CD4-positive, alpha-beta T cell treated with Interleukin-17A for 4 hours (primary cell): ENCODE measurements at places on chromosomes 7 and 10.
A peak's percentile ranks its signal among the peaks of the same experiment; 100 is the strongest.

GRCh38 chr10:89280508-89280907 is 21.3 kb upstream of the IFIT2 start:
- DNase-seq = no peak

GRCh38 chr7:8536431-8536830 is 103.0 kb downstream of the NXPH1 start:
- DNase-seq = no peak

GRCh38 chr10:50936335-50936734 is 50.9 kb upstream of the A1CF start:
- no peak for DNase-seq

DNA sequence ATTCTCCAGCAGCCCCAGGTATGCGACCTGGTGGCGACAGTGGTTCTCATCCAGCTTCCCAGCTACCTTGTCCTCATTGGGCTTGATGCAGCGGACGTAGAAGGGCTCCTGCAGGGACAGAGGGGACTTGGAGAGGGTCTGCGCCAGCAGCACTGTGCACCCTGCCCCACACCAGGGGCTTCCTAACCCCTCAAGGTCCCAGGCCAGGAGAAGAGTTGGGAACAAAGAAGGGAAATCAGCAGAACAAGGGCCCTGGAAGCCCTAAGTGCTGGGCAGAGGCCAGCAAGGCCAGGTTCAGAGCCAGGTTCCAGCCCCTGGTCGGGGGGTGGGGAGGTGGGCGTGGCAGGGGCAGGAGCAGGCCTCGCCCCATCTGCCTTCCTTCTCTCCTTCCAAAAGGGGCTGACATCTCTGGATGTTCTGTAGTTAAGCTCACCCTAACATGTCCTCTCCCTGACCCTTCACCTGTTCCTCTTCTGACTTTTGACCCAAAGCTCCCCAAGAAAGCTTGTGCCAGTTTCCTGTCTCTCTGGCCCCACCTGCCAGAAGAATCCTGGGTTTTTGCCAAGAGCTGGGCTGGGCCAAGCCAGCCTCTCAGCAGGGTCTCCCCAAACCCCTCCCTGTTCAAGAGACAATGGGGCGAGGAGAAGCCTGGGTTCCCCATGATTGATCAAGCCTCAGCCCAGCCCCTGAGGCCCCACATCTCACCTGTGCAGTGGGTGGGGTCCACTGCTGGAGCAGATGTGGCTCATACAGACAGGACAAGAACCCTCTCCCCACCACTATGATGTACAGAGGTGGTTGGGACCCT is 11.9 kb downstream of the MYO1G start:
- DNase-seq = no peak

- no peak for DNase-seq
Observed at GRCh38 chr10:30786131-30786530, 156.6 kb upstream of the LYZL2 start.

DNA sequence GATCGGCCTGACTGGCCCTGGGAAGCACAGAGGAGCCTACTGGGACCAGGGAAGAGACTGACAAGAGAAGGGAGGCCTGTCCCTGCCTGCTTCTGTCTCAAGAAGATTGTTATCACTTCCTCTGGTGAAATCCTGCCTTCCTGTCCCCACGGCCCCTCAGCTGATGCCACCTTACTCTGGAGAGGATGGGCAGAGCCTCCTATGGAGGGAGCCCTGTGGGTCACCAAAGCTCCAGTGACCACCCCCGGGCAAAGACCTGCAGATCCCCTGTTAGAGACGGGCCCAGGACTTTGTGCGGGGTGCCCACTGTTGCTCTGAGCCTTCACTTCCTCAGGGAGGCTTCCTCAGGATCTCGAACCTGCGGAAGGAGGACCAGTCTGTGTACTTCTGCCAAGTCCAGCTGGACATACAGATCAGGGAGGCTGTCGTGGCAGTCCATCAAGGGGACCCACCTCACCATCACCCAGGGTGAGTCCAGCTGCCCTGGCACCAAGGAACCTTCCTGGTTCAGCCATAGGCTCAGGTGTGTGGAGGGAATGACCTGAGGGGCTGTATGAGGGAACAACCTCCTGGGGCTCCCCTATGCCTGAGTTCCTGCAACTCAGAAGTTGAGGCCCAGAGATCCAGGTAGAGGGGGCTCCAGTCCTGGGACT is 1.4 kb upstream of the PILRB start:
- no peak for DNase-seq

DNA sequence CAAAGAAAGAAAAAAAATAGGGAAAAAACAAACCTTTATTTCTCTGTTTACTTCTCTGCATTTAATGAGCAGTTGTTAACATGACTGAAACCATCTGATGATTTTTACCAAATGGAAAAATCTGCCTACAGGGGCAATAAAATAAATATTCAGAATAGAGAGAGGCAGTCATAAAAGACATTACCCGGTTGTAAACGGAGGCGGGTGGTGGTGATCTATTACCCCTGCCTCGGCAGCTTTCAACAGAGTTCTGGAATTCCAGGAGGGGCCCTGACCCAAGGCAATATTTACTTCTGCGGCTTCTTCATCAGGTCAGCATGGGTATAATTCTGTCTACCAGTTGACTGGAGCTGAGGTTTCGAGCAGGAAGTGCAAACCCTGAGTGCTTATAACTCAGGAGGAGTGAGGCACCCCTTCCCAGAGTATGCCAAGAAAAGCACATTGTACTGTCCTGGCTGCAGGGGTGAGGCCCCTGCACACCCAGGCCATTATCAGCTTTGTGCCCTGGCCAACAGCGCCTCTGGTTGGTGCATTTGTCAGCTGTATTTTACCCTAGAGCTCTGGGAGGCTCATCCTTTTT is 8.2 kb upstream of the CXCL12 start:
- DNase-seq = no peak

DNA sequence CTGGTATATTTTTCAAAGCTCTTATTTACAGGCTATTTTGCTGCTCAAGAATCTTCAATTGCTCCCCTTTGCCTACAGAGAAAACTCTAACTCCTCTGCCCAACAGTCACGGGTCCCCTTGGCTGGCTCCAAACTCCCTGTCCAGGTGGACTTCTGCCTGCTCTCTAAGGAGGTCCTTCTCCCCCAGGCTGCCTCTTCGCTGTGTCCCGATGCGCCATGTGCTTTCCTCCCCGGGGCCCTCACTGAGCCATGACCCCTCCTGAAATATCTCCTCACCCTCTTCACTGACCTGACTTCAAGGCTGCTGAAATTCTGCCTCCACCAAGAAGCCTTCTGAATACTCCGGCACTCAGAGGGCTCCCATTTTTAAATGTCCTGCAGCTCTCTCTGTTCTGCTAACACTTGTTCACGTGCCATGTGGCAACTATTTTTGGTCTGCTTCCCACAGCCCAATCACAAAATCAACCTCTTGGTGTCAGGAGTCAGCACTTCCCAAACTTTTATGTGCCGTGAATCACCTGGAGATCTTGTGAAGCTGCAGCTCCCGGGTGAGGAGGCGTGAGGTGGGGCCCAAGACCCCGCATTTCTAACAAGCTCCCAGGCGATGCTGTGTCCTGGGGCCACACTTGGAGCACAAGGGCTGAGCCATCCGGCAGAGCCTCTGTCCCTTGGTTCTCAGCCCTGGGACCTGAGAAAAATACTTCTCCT is 85.7 kb upstream of the COL13A1 start:
- DNase-seq = no peak

DNA sequence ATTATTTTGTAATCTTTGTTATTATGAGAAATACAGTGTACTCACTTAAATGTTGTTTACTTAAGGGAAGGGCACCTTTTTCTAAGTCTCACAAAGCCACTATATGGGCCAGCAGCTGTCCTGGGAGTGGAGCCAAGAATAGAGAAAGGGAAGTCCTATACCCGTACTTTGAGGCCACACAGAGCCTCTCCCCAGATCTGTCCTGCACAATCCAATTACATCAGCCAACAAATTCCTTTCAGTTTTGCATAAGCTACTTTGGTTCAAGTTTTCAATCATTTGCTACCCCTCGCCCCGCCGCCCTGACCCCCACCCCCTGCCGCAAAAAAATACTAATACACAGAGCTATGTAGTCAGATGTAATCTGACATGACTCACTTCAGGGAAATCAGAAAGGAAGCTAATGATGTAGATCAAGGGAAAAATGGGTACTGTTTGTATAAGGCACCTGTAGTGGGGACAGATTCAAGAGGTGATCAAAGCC is 297.4 kb upstream of the NEBL start:
- no peak for DNase-seq

- DNase-seq = no peak
Observed at GRCh38 chr10:77458986-77459590, 178.5 kb downstream of the KCNMA1 start.

DNA sequence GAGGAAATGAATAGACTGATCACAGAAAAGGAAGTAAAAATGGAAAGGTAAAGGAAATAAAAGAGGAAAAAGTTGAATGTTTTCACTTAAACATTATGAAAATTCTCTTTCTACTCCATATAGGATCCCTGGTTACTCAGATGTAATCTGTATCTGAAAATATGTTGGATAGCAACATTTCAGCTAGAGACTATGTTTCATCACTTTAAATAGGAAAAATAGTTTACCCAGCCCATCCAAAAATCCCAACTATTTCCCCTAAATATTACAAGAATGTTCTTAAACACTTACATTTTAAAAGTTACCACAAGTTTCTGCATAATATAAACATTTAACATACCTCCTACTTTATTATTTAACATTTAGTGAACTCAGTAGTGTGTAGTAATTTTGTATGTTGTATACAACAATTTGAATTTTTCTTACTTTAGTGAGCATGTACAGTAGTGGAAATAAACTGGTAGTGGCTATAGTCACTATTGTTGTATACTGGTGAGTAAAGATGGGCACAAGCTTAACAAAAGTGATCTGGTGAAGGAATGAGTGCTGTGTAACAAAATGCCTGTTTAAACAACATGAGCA is 27.1 kb downstream of the SLF2 start:
- no peak for DNase-seq

DNA sequence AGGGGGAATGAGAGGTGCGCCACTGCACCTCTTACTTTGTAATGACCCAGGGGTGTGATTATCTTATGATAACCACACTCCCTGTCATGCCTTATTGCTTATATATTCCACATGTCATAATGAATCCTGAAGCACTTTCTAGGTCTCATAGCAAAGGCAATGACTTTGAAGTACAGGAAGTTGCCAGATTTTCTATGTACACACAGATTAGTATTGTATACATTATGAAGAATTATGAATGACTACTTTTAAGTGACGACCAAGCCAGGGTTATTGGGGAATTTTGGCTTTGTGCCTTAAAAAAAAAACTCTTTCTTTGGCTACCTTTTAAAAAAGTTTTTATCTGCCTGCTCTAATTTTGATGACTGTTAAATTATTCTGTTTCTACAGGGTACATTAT is 269.6 kb downstream of the MDFIC start:
- no peak for DNase-seq

DNA sequence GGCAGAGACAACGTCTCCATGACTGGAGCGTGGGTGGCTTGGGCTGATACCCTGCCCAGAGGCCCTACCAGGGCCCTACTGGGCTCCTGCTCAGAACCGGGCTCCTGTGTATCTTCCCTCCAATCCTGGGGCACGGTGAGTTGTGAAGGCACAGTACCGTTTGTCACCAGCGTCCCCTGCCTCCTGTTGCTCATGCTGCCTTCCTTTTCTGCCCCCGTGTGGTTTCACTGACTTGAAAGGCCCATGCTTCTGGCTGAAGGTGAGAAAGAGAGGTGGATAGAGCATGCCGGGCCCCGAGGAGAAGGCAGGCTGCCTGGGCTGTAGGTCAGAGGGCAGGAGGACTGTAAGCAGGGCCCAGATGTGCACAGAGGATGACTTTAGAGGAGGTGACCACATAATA is 9.1 kb upstream of the DMBT1 start:
- peak; percentile 47 for DNase-seq

DNA sequence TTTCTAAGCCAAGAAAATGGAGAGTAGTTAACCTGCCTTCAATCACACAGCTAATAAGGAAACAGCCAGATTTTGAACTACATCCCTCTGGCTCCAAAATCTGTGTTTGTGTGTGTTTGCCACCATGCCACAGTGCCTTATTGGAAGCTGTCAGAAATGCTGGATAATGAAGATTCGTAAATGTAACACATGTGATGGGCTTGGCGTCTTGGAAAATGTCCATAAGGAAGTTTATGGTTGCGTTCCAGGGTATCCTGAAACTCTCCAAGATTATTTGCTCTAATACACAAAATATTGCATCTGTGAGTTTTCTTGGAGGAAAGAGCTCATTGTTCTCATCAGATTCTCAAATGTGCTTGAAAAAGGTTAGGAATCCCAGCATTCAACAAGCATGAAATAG is 22.7 kb downstream of the MYOF start:
- DNase-seq = no peak

DNA sequence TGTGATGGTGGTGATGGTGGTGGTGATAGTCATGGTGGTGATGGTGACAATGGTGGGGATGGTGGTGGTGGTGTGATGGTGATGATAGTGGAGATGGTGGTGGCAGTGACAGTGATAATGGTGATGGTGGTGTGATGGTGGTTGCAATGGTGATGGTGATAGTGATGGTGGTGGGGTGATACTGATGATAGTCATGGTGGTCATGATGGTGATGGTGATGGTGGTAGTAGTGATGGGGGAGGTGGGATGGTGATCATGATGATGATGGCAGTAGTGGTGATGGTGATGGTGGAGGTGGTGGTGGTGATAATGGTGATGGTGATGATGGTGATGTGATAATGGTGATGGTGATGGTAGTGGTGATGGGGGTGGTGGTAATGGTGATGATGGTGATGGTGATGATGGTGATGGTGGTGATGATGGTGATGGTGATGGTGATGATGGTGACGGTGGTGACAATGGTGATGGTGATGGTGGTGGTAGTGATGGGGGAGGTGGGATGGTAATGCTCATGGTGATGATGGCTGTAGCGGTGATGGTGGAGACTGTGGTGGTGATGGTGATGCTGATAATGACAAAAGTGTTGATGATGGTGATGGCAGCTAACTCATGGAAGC is 4.7 kb upstream of the PWWP2B start:
- DNase-seq = no peak

- DNase-seq = no peak
Observed at GRCh38 chr7:55099821-55100543, 81.2 kb downstream of the EGFR start.

DNA sequence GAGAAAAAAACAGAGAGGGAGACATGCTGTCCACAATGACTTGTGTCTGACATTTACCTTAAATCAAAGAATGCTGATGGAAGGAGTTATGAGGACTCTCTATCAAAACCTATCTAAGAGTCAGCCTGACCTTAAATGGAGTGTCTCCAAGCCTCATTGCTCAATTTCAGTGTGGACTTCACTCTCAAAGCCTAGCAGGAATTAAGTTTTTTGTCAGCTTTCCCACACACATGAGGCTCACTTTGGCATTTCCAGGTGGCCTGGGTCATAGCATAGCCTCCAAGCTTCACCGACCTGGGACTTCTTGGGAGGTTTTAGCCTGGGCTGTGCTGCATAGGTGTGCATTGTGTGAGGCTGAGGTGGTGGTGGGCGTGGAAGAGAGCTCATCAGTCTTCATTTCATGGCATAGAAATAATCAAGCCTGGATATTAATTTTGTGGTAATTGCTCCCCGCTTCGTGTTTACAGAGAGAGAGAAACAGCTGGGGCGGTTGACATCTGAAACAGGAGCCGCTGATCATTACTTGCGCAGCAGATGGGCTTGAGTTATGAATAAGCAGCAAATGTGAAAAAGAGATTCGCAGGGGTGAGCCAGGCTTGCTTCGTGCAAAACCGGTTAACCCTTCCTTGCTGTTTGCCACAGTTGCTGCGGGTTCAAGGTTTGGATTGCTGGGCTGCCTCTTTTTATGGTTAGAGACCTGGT is 647.8 kb downstream of the INHBA start:
- no peak for DNase-seq
